ENCODE measurements at places on chromosomes 5 and 9.

DNA sequence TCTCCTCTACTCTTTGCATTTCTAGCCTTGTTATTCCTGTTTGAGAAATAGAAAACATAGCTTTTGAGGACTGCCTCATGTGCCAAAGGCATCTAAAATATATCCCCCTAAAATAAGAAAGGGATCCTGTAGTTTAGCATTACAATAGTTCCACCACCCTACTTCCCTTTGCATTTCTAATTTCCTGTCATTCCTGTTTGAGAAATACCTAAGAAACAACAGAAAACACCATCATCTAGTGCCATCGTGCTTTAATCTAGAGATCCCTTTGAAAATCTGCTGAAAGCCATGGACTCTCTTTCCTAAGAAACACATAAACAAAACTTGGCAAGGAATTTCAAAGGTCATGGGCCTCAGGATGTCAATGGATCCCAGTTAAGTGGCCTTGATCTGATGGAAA, 7.5 kb downstream of the CLK4 start:
- no peak for DNase-seq

DNA sequence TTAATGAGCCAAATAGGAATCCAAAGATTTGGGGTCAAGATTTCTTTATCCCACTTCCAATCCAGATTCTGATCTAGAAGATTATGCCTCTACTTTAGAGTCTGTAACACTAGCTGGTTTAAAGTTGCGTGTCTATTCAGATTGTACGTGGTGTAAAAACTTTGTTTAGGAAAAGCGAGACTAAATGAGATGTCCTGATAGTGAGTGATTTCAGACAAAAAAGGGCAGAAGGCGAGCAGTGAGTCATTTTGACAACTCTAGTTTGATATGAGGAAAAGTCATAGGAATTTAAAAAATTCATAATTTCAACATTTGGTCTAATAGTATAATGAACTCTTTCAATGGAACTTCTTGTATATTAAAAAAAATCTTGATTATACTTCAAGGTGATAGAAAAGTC, 119.6 kb upstream of the KLF9 start:
- no peak for DNase-seq

DNA sequence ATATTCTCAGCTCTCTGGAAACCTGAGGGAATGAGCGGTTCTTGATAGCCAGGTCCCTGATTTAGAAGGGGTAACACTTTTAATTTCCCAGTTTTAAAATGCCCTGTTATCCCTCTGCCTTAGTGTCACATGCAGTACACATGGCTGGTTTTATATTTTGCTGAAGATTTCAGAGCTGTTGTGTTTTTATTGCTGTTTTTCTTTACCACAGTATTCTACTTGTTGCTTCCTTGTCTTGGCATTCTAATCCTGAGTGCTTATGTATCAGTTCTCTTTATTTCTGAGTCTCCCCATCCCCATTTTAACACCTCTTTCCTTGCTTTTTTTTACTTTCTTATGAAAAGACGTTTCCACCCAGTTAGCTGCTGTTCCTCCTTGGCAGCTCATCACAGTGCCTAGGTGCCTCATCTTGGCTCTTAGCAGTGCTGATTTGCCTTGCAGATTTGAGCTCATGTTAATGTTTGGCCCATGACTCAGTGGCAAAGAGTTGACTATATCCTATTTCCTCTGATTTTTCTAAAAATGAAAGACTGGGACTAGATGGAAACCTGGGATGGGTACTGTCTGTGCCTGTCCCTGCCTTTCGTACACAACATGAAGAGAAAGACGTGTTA, 3.7 kb downstream of the MTRR start:
- no peak for DNase-seq

GRCh38 chr9:86670076-86670475, 277.2 kb downstream of the GAS1 start:
- DNase-seq = no peak

DNA sequence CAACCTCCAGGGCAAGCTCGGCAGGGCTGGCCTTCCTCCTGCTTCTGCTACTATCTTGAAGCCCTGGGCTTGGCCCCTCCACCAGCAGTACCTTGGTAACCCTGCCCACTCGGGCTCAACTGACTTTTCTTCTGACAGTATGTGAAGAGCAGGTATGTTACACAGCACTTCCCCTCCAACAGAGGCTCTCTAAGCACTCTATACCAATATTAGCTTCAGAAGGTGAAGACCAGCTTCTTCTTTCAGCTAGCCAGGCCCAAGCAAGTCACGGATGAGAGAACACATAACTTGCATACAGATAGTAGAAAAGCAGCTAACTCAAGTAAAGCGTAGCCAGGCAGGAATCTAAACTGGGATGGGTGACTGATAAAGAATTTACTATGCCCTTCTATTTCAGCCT, 64.3 kb downstream of the FEM1C start:
- no peak for DNase-seq

DNA sequence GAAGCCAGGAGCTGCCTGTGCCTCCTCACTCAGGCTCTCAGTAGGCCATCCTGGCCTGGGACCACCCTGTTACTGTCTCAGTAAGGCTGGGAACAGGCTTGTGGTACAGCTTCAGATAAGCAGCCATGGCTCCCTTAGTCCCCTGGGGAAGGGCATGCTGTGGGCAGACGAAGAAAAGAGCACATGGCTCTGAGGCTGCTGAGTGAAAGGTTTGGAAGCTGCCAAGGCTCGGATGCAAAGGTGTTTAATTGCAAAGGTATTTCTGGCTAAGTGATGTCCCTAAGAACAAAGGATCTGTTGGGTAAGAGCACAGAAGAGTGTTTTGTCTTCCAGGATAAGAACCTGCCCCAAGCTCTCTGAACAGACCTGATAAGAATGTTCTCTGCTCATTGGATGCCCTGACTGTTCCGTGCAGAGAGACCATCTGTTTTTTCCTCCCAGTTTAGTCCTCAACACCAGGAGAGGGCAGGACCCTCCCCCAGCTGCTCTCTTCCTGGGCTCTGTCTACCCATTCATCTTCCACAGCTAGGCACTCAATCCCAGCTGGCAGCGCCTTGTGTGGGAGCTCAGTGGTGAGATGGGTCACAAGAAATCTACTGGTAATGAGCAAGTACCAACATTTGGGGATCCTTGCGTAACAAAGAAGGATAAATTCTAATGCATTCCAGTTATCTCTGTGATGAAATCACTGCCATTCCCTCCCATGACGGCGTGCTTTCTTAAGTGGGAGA, 17.7 kb downstream of the ANGPTL2 start:
- no peak for DNase-seq

DNA sequence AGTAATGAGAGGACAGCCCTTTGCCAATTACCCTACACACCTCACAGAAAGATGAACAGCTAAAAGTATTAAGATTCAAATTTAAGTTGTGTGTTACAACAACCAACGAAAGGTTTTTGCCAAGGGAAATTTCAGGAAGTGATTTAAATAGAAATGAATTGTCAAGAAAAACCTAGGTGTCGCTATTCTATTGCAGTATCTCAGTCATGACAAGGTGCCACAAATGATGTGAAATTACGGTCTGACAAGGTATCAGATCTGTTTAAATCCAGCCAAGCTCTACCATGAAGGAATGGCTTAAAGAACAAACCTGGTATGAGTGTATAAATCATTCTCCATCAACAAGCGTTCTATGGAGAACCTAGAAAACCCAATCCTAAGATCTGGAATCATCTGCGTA, 189.7 kb downstream of the ATPSCKMT start:
- DNase-seq = no peak

- peak; percentile 79 for DNase-seq
Observed at GRCh38 chr5:56094579-56095361, 100.0 kb upstream of the IL6ST start.

DNA sequence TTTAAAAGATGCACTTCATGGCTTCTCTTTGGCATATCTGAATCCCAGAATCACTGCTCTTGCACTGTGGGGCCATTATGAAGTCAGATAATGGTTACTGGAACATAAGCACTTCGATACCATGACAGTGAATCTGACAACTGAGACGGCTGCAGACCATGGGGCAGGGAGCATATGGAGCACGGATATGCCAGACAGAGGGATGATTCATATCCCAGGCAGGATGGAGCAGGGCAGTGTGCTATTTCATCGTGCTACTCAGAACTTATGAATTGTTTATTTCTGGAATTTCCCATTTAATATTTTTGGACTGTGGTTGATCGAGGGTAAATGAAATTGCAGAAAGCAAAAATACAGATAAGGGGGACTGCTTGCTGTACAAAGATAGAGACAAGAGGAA, 145.0 kb downstream of the EGFLAM start:
- no peak for DNase-seq

DNA sequence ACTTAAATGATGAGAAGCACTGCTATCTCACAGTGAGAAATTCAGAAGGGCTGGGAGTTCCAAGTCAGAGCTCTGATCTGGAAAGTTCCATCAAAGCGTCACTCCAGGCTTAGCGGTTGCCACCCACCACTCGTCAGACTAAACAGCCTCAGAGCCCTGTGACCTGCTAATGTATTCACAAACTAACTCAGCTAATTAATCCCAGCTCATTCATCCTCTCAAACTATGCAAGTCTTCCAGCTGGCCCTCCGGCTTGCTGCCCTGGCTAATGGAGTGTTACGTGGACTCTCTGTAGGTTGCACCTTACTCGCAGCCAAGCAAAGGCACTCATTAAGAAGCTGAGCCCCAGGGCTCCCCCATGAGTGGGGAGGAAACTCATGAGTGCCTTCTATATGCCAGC, 82.2 kb upstream of the GABRP start:
- DNase-seq = no peak

GRCh38 chr9:127159949-127160610, 37.6 kb upstream of the ANGPTL2 start:
- DNase-seq = peak; percentile 38

- peak; percentile 87 for DNase-seq
Observed at GRCh38 chr9:123349691-123350480, 6.1 kb upstream of the CRB2 start.

DNA sequence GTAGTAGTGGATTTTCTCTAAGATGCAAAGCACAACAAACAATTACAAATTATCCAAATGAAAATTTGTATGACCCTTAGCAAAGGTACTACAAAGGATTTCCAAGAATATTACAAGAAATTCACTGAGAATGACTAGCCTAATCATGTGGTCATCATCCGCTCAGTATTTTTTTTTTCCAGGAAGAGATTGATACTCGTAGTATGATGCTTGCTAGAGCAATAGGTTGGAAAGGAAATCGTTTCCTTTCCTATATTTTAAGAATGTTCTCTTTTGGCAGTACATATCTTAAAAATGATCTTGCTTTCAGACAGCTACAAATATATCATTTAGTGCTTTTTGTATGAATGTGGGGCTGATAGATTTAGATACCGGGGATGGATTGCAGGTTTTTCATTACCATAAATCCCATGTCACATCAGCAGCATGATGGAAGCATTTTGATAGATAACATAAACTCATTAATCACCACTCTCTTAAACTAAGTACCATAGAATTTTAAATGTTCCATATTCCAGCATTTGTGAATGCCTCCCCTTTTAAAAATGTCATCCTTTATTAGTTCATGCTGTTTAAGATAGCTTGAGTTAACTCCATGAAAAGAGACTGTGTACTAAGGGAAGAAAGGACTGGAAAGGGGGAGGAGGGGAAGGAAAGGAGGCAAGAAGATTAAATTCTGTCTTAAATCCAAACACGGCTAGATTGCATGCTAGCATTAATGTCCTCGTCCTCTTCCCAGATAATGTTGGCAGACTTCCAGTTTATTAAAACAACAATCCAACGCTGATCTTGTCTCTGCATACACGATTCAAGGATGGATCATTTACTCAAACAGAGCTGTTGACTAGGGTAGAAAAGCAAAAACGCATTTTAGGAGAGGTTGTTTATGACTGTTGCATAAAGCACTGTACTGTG, 311.7 kb upstream of the ZNF608 start:
- no peak for DNase-seq

DNA sequence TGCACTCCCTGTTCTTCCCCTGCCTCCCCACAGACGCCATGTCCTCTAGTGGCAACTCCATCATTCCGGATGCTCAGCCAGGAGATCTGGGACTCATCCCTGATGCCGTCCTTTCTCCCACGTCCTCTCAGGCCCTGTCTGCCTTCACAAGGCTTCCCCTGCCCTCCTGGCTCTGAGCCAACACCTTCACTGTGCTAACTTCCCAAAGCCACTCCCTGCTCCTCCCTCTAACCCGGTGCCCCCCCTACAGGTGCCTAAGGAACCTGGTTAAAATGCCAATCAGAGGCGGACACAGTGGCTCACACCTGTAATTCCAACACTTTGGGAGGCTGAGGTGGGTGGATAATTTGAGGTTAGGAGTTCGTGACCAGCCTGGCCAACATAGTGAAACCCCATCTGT, 67.6 kb downstream of the LMX1B start:
- DNase-seq = no peak

GRCh38 chr9:134356496-134357470, 30.5 kb downstream of the RXRA start:
- DNase-seq = no peak

DNA sequence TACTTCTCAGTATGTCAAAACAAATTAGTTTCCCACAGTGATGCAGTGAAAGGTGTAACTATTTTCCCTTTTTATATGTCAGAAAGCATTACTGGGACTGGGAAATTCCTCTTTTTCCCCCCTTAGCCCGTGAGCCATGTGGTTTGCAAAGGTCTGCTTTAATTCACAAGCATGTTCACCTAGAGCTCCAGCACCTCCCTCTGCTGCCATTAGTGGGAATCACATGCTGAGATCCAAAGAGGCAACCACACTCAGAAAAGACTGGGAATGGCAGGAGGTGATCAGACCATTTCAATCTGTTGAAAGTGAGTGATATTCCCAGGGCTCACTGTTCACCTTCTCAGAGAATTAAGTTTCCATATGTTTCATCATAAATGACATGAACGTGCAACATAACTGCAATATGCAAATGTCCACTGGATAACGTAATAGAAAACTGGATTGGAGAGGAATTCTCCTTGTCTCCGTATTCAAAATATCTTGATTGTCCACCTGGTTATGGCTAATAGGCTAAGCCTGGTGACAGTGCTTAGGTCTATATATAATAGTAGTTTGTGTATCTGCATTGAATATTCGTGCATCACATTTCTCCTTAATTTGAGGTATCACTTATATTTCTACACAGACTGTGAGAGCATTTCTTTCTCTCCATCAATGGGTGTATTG, 703.5 kb upstream of the WWC1 start:
- no peak for DNase-seq

DNA sequence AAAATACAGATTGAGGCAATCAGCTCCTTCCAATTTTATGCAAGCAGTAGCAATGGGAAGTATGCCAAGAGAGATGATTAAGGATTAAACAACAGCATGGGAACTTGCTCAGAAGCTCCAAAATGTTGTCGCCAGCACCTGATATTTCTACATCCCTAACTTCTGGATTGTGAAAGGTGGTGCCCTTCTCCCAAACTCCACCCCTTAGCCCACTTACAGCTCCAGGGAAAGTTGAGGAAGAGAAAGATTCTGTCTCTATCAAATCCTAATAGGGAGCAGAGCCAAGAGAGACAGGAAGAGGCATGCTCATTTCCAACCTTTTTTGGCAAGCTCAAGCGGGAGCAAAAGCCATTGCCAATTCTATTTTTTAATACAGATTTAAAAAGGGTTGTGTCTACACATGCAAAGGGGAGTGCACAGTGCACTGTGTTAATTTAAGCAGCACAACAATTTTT, 92.4 kb upstream of the NR3C1 start:
- DNase-seq = no peak

GRCh38 chr5:135203019-135203418, 169.0 kb upstream of the PITX1 start:
- no peak for DNase-seq

Data from activated CD8-positive, alpha-beta memory T cell treated with anti-CD3 and anti-CD28 coated beads for 24 hours (primary cell).